CD4-positive, alpha-beta T cell treated with Interferon gamma for 1 hour (primary cell): ENCODE measurements at places on chromosomes 3 and 15.

DNA sequence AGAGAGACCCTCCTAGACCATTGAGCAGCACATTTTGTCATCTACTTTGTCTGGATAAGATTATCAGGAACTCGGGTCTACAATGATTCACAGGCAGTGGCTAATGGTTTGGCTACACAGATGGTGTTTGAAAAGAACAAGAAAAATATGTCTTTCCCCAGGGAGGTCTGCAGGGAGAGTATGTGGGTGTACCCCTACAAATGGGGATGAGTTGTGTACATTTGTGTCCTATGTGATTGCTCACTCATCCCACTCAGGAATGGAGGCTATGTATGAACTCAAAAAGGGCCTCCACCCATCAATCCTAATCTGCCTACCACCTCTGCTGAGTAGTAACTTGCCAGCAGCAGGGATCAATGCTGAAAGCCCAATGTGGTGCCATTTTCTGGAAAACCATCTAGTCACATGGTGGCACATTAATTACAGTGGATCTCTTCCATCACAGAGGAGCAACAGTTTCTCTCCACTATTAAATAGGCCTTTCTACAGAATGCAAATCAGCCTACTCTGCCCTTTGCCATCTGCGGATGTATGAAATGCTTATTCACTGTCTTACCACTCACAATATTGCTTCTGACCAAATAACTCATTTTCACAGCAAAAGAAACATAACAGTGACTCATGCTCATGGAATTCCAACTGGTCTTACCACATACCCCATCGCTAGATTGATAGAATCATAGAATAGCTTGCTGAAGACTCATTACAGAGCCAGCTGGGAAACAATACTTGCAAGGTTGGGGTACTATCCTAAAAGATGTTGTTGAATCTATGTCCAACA lies 48.3 kb upstream of the TRIM42 start:
- DNase-seq = no peak

GRCh38 chr3:134074001-134074789 lies 44.5 kb upstream of the SLCO2A1 start:
- DNase-seq = no peak

DNA sequence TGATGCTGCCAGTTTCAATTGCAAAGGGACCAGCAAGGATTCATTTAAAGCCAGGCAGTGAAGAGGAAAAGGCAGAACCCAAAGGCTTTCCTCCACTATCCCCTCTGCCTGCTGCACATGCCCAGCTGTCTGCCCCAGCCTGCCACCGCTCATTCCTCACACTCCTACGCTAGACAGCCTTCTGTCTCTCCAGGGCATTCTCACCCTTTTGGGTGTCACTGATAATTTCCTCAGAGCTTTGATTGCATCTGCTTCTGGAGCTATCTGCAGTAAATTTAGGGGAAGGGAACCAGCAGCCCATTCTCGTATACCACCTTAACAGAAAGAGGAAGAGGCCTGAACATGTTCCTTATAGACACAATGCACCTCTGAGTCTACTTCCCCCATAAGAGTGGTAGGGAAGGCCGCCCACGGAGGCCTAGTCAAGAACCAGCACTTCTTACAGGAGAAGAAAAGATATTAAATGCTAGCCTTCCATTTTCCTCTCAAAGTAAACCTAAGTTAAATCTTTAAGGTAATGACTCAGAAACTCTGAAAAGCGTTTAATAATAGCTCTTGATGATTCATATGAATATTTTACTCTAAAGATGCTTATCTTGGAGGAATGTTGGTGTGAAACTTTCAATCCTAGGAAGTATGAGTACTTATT lies 20.9 kb downstream of the NUDT16 start:
- no peak for DNase-seq

DNA sequence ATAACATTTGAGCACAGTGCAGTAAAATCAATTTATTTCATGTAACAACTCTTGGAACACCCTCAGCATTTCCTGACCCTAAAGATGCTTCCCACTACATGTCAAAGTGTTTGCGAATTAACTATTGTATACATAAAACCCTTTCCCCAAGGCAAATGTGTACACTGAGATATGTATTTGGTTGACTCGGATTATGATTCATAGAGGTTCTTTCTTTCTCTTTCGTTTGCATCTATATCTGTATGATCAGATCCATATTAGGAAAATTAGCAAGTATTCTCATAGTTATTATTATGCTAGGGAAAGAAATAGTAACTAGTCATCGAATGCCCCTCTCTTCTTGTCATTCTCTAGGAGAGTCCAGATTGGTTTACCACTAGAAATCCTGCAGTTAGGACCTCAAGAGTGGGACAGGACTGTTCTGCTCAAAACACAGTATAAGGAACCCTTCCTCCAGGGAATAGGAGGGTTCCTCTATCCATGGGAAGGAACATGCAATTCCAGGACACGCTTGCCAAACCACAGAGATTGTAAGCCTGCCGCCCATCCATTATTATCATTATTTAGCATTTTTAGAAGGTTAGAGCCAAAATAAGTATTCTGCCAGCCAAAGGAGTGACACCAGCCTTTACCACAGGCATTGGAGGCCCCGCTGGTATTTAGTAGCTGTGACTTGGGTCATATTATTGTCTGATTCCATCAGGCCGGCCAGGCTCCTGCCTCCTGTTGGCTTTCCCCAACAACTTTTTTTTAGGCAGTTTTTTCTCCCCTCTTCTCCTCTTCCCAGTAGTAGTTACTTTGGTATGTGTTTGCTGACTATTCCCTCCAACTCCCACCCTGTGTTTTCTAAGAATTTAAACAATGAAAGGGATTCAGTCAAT lies 100.7 kb downstream of the GALK2 start:
- DNase-seq = no peak

GRCh38 chr3:61682671-61683548 lies 121.5 kb downstream of the PTPRG start:
- no peak for DNase-seq
